ENCODE measurements at places on chromosomes 7 and 10.

DNA sequence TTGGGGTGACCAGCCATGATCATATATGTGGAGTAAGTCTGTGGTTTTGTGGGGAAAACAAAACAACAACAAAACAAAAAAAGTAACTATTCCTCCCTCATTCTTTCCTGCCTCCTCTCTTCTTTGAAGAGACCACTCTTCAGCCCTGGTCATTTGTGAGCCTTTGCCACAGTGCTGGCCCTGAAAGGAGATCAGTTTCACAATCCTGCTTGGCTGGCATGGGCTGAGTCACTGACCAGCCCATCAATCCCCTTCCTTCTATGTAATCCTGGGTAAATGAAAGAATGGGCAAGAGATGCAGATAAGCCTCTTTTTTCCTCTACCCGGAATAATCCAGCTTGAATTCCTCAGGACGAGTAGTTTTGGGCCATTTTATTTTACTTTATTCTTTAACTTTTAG is 13.6 kb downstream of the CSTF2T start:
- DNase-seq: no peak

GRCh38 chr10:70615784-70616522 is 13.4 kb upstream of the PRF1 start:
- no peak for DNase-seq

- DNase-seq: no peak
These were observed 37.2 kb downstream of the CYCS start for GRCh38 chr7:25087855-25088254.

- DNase-seq: no peak
These were observed 326.9 kb downstream of the PLXNA4 start for GRCh38 chr7:132249256-132249971.

GRCh38 chr10:7478727-7479457 is 68.1 kb upstream of the SFMBT2 start:
- no peak for DNase-seq

GRCh38 chr7:3003936-3004335 is 39.7 kb downstream of the CARD11 start:
- DNase-seq: no peak

DNA sequence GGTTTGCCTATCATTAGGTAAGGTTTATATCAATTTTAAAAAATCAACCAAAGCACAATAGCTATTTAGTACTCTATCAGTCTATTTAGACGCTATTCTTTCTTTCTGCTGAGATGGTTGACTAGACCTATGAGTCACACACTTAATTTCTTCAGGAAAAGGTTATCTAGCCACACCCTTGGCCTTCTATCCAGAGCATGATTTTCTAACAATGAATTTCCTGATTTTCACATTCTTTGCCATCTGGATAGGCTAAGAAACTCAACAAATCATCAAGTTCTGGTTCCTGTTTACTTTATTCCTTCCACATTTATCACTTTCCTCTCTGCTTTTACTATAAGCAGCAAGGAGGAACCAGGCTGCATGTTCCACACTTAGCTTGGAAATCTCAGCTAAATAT is 8.1 kb downstream of the PRPS1L1 start:
- no peak for DNase-seq

DNA sequence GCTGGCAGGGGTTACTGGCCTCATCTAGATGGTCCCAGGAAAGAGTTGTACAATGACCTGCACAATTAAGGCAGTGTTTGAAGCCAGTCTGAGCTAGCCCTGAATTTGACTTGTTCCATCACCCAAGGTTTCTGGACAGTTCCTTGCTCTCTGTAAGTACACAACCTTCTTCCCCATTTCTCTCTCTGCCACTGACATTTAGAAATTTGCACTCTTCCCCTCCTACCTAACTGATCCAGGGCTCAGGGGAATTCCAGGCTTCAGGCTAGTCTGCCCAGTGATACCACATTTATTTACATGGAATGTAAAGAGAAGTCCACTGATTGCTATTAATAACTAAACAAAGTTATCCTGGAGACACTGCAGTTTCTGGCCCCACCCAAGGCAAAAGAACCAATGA is 139.0 kb upstream of the GPR26 start:
- no peak for DNase-seq

DNA sequence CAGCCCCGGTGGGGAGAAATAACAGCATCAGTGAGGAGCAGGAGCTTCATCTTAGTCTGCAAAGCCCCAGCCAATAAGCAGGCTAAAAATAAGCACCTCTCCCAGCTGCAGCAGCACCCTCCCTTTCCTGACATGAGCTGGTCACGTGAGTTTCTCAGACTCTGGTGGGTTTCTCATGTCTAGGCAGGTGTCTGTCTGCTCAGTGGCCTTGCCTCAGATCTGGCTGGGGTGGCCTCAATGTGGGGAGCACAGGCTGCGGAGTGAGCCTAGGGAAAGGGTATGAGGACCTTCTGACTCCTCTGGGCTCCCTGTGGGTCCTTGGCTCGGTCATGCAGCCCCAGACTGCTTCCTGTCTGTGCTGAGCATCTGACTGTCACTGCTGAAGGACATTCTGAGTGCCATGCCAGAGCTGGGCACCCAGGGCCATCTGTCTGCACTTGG is 81.6 kb upstream of the LRRC4 start:
- DNase-seq: no peak

- no peak for DNase-seq
These were observed 45.9 kb downstream of the TSPAN15 start for GRCh38 chr10:69497231-69497561.

All from nephron progenitor cell (in vitro differentiated cells).